ENCODE measurements at places on chromosomes 6 and 20. TPM values are rescaled to one million over a fixed set of nuclear protein-coding genes. Genes with fewer than 3 reads are reported as not detected.

GRCh38 chr20:17810062-17810631 lies 110.4 kb downstream of the BANF2 start:
- DNase-seq, result no peak

GRCh38 chr6:83514866-83515466 lies 2.6 kb downstream of the PRSS35 start:
- peak; percentile 49 for DNase-seq

DNA sequence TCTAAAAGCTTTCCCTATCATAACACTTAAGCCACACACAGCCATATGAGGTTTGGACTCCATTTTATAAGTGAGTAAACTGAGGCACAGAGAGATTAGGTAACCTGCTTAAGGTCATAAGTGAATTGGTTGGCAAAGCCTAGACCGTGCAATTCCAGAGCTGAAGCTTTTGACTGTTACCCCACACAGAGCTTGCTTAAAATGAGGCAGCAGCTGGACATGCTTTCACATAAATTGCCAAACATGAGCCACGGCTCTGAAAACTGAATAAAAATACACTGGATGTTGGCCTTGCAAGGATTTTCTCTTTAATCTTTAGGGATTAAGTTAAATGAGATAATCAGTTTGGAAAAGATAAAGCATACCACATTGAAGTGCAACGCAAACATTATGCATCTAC lies 2.5 kb downstream of the RIPOR2 start:
- no peak for DNase-seq

GRCh38 chr20:43748274-43748673 lies 21.5 kb upstream of the GTSF1L start:
- no peak for DNase-seq

GRCh38 chr6:169395080-169395805 lies 141.6 kb upstream of the THBS2 start:
- DNase-seq, result no peak

DNA sequence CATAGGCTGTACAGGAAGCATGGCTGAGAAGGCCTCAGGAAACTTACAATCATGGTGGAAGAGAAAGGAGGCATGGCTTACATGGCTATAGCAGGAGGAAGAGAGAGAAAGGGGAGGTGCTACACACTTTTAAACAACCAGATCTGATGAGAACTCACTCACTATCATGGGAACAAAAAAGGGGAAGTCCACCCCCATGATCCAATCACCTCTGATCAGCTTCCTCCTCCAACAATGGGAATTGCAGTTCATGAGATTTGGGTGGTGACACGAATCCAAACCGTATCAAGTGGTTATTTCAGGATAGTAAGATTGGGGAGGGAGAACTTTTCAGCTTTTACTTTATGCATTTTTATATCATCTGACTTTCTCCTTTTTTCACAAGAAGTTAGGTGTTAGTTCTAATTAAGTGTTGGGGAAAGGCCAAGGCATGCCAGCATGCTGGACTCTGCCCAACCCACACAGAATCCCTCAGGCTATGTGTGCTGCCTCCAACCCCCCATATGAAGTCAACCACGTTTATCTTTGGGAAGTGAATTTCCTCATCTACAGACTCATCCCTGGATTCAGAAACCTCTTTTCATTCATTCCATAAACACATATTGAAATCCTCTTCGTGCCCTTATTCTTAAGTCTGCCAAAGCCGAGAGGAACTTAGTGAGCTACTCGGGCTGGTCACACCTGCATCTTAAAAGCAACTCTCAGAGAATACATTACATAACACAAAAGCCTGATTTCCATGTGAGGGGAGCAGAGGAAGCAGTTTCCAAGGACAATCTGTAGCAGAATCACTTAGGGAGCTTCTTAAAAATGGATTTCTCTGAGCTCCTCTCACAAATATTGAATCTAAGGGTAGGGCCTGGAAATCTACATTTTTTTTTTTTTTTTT lies 16.7 kb upstream of the CLIC5 start:
- DNase-seq, result no peak

DNA sequence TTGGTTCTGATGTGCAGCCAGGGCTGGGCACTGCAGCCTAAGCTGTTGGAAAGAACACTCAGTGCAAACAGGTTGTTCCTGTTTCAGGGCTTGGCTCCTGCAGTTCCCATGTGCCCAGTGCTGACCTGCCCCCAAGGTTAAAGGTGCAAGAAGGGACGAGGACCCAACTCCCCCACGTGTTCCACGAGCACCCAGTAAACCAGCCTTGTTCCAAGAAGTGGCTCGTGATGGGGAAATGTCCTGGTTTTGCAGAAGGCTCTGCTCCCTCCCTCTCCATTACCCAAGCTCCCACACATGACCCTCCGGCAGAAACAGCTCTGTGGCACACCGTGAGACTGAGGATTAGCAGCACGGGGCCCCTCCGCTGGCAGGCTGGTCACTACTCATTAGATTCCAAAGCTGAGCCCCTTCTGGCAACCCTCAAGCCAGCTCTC lies 9.4 kb downstream of the ACSS1 start:
- DNase-seq, result no peak

Gene CD93
- 0.03 TPM for total RNA-seq

Gene ENPP5
- not detected for total RNA-seq

Gene MMP24
- total RNA-seq, result 0.23 TPM

Gene TFAP2A
- total RNA-seq, result 1.8 TPM

Gene TNFRSF6B
- total RNA-seq, result 5.9 TPM

Gene RAB44
- not detected for total RNA-seq

Measured in HT1080 (cell line).